ENCODE measurements at places on chromosomes 7 and 10.

DNA sequence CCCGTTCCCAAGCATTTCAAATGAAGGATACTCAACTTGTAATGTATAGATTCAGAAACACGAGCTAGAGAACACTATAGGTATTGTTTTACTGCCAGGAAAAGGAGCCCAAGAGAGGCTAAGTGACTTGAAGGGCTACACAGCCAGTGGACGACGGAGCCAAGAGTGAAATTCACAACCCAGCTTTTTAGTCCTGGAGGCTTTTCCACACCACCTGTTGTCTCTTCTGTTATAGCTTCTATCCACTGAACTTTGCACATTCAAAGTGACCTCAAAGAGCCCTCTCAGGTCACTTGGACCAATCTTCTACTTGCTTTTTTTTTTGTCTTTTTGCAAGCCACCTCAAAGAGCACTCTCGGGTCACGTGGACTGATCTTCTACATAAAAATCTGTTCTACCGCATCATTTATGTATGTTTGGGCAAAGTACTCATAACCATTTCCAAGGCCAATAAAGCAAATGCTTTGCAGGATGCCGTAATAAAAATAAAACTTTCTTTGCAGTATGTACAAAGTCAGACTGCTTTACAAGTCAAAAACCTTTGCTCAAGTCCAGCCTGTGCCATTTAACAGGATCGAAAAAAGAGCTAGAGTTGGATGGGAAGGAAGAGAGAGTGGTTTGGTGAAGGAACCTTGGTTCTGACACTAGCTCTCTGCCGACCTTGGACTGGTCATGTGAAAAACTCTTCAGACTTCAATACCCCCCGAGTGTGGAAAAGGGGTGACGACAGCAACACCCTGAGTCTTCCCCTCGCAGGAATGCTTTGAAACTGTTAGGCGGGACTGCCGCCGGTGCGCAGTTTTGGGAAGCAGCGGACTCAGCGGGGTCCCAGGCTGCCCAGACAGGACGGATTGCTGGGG, 821 bp downstream of the SLC35B4 start:
- no peak for DNase-seq

GRCh38 chr7:16710651-16711050, 42.9 kb upstream of the TSPAN13 start:
- no peak for DNase-seq

DNA sequence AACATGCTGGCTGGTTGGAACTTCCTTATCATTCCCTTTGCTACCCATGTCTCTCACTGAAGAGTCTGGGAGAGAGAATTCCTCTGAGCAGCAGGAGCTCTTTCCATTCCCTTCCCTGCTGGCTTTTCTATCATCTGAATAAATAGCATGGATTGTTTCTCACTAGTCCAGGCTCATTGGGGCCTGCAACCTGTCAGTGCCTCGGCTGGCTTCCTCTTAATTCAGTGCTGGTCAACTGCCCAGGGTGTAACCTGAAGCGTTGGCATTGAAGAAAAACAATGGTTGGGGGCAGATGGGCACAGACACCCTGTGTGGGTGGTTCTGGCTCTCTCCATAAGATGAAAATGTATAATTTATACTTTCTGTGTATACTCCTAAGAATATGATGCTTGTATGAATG, 155.6 kb downstream of the ANLN start:
- no peak for DNase-seq

- DNase-seq, result peak; percentile 73
Observed at GRCh38 chr7:74094224-74095101, 10.9 kb downstream of the LIMK1 start.

GRCh38 chr7:151767557-151767956, 109.4 kb downstream of the PRKAG2 start:
- no peak for DNase-seq

DNA sequence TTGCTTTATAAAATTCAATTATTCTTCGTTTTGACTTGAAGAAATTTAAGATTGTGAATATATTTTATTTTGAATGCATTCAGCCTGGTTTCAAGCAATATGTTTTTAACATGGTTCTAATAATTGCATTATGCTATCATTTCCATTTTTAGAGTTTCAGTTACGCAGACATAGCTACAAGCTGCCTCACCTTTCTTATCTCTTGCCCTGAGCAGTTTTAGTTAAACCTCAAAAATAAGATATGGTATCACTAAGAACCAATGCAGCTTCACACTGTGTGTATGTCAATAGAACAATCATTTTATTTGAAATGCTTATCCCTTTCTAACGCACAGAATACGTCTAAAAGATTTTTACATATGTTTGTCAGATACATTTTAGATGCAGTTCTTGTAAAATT, 632.6 kb upstream of the KCND2 start:
- DNase-seq, result no peak

DNA sequence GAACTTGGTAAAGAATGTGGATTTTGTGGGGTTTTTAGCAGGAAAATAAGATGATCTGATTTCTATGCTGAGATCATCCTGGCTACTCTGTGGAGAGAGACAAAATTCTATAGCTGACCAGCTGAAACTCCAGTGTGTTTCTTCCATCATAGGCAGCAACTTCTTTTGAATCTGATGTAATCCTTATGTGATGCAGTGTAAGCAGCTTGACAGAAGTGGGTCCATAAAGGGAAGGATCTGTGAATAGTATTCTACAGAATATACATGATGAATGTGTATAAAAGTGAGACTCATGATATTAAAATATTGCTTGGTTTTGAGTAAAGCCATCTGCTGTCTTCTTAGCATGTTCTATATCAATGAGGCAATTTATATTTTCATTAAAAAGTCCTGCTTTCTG, 4.4 kb downstream of the MYO3A start:
- DNase-seq, result no peak

- DNase-seq, result no peak
Observed at GRCh38 chr10:26463986-26464385, 25.8 kb downstream of the APBB1IP start.
